ENCODE measurements at places on chromosomes 5 and 9. TPM values are rescaled to one million over a fixed set of nuclear protein-coding genes. Genes with fewer than 3 reads are reported as not detected.

DNA sequence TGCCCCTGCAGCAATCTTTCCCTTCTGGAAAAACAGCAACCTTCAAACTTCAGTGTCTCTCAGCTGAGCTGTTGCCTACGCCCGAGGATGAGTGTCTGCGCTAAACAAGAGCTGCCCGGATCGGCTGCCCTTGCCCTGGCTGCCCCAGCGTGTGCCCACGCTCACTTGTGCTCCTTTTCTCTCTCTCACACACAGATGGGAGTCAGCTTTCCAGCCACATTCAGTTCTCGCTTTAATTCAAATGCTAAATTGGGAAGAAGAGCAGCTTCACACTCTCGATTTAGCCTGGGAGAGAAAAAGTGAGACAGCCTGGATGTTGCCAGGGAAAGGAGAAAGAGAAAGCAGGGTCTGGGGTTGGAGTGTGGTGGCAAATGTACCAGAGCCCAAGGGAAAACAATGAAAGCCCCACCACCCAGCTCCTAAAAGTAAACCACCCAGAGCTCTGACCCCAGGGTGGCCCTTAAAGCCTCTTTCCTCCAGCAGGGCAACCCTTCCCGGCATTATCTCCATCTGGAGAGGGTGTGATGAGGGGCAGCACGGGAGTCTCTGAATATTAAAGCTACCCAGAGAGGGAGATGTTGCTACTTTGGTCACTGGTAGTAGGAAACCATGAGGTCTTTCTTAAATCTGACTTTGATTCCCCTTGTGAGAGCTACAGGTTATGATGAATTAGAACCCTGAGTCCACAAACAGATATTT is 9.9 kb upstream of the EGR1 start:
- H3K4me1 ChIP-seq, result peaks cover 27% of the 10 kb centered on the region
- no peaks in the 10 kb centered on the region for H3K27me3 ChIP-seq
- no peak overlapping the region for H3K4me3 ChIP-seq
- H3K36me3 ChIP-seq, result no peaks in the 10 kb centered on the region

DNA sequence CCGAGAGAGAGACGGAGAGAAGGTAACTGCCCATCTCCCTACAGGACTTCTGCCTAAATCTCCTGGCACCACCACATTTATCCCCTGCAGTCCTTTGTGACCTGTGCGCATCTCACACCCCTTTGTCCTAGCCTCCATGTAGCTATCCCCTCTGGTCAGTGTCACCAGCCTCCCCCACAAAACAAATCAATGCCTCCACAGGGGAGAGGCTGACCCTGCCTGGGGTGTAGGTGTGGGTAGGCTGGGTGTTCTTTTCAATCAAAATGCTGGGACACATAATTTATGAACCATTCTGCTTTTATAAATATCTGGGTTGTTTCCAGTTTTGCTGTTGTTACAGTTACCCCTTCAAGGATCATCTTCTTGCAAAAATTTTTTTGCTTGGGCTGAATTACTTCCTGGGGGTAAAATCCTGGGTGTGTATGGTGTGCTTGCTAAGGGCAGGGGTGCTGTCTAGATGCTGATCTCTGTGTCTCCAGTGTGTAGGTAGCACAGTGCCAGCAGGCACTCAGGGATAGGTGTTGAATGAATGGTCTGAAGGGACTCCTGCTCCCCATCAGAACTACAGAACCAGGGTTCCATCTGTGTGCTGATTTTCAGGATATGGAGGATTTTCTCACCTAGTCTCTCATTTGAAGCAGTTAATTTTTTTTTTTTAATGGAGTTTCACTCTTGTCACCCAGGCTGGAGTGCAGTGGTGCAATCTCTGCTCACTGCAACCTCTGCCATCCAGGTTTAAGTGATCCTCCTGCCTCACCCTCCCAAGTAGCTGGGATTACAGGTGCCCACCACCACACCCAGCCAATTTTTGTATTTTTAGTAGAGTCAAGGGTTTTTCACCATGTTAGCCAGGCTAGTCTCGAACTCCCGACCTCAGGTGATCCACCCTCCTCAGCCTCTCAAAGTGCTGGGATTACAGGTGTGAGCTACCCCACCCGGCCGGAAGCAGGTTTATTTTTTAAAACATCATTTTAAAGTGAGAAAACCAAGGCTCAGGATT is at the start of gene GARIN3:
GARIN3 (minus strand) TSS at position 51 of the 1,000 bp plus-strand sequence. CDS start 96 bp downstream, outside the sequence.
- H3K4me1 ChIP-seq, result peaks cover 11% of the 10 kb centered on the region
- peak within 1 kb of the TSS; percentile 21 for H3K4me3 ChIP-seq
- no peaks in the 10 kb centered on the region for H3K27me3 ChIP-seq
- DNase-seq, result no peak
- peak within 1 kb of the TSS; percentile 62 for H3K27ac ChIP-seq

- no peaks in the 10 kb centered on the region for H3K27me3 ChIP-seq
- H3K4me3 ChIP-seq, result no peak overlapping the region
- H3K36me3 ChIP-seq, result no peaks in the 10 kb centered on the region
- DNase-seq, result no peak
- no peaks in the 10 kb centered on the region for H3K4me1 ChIP-seq
Observed at GRCh38 chr9:131117121-131117761, 8.1 kb upstream of the NUP214 start.

- peaks cover 6% of the 10 kb centered on the region for H3K4me1 ChIP-seq
- H3K27ac ChIP-seq, result no peak overlapping the region
- H3K4me3 ChIP-seq, result peak overlapping the region; percentile 64
- H3K27me3 ChIP-seq, result no peaks in the 10 kb centered on the region
- DNase-seq, result peak; percentile 21
Observed at GRCh38 chr9:132160802-132161742, 786 bp upstream of the NTNG2 start.

DNA sequence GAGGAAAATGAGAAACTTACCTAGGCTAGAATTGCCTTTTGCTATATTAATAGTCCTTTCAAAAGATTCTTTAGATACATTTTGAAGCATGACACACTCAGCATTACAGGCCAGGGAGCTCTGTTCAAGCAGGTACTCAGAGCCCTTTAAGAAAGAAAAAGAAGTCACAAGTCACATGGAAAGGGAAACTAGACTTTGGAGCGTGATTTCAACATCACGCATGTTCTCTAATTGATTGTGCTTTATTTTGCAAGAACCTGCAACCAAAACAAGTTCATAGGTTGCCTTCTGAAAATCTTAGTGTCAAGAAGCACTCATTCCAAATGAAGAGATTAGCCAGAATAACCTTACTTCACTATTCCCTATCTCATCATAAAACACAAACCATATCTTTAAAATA is 103.8 kb downstream of the MPDZ start:
- no peaks in the 10 kb centered on the region for H3K27me3 ChIP-seq
- H3K4me3 ChIP-seq, result no peak overlapping the region
- no peaks in the 10 kb centered on the region for H3K4me1 ChIP-seq
- H3K36me3 ChIP-seq, result no peaks in the 10 kb centered on the region

The FUT7 gene
- total RNA-seq, result 0.27 TPM

GRCh38 chr9:65403721-65404120 is 118.7 kb upstream of the FOXD4L5 start:
- no peak for DNase-seq
- H3K27ac ChIP-seq, result no peak overlapping the region
- H3K36me3 ChIP-seq, result no peaks in the 10 kb centered on the region

The DNM1 gene
- 0.94 TPM for total RNA-seq

DNA sequence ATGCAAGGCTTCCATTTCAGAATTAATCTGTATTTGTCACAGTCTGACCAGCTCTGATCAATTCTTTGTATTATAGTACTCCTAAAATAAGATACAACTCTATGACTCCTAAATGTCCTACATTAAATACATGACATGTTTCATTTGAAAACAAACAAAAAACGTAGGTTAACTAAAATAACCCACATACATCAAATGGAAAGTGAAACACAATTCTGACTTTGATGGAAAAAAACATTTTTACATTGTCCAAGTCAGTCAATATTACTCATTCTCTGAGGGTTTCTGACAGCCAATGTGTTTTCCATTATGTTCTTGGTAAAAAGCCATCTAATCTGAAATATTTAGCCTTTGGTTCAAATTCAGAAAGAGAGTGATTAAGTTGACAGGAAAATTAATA is 8.7 kb downstream of the HMGCS1 start:
- no peak overlapping the region for H3K27ac ChIP-seq
- no peaks in the 10 kb centered on the region for H3K36me3 ChIP-seq
- DNase-seq, result no peak
- no peak overlapping the region for H3K4me3 ChIP-seq
- no peaks in the 10 kb centered on the region for H3K4me1 ChIP-seq

GRCh38 chr5:87246061-87246460 is 21.6 kb upstream of the RASA1 start:
- H3K27ac ChIP-seq, result no peak overlapping the region
- DNase-seq, result no peak
- H3K36me3 ChIP-seq, result no peaks in the 10 kb centered on the region
- H3K4me3 ChIP-seq, result no peak overlapping the region
- no peaks in the 10 kb centered on the region for H3K4me1 ChIP-seq
- H3K27me3 ChIP-seq, result no peaks in the 10 kb centered on the region
